Neural crest cell (in vitro differentiated cells): ENCODE measurements at places on chromosomes 2 and 18.

GRCh38 chr2:109256921-109257320 lies 127.9 kb downstream of the SH3RF3 start:
- no peak overlapping the region for H3K27ac ChIP-seq
- H3K4me1 ChIP-seq = no peaks in the 10 kb centered on the region
- DNase-seq = no peak
- no peaks in the 10 kb centered on the region for H3K27me3 ChIP-seq

GRCh38 chr2:126932966-126933710 lies 34.4 kb downstream of the TEX51 start:
- H3K27me3 ChIP-seq = no peaks in the 10 kb centered on the region
- peaks cover 3% of the 10 kb centered on the region for H3K36me3 ChIP-seq
- H3K4me1 ChIP-seq = no peaks in the 10 kb centered on the region

GRCh38 chr2:118040891-118041290 lies 27.0 kb upstream of the CCDC93 start:
- no peak overlapping the region for H3K27ac ChIP-seq
- H3K36me3 ChIP-seq = peaks cover 4% of the 10 kb centered on the region
- DNase-seq = no peak
- H3K4me1 ChIP-seq = no peaks in the 10 kb centered on the region
- H3K27me3 ChIP-seq = peaks cover 64% of the 10 kb centered on the region
- H3K4me3 ChIP-seq = no peak overlapping the region

- H3K4me1 ChIP-seq = no peaks in the 10 kb centered on the region
- H3K4me3 ChIP-seq = no peak overlapping the region
- no peak for DNase-seq
These were observed 193.5 kb upstream of the CCDC68 start for GRCh38 chr18:55152801-55153200.

GRCh38 chr18:77131100-77131651 lies 1.4 kb downstream of the MBP start:
- H3K4me1 ChIP-seq = peaks cover 17% of the 10 kb centered on the region
- DNase-seq = no peak
- H3K4me3 ChIP-seq = peak overlapping the region; percentile 86
- H3K27ac ChIP-seq = no peak overlapping the region
- H3K36me3 ChIP-seq = no peaks in the 10 kb centered on the region

GRCh38 chr2:38268691-38269327 lies 108.3 kb downstream of the ATL2 start:
- no peak overlapping the region for H3K4me3 ChIP-seq
- no peaks in the 10 kb centered on the region for H3K36me3 ChIP-seq
- H3K4me1 ChIP-seq = no peaks in the 10 kb centered on the region
- H3K27ac ChIP-seq = no peak overlapping the region

DNA sequence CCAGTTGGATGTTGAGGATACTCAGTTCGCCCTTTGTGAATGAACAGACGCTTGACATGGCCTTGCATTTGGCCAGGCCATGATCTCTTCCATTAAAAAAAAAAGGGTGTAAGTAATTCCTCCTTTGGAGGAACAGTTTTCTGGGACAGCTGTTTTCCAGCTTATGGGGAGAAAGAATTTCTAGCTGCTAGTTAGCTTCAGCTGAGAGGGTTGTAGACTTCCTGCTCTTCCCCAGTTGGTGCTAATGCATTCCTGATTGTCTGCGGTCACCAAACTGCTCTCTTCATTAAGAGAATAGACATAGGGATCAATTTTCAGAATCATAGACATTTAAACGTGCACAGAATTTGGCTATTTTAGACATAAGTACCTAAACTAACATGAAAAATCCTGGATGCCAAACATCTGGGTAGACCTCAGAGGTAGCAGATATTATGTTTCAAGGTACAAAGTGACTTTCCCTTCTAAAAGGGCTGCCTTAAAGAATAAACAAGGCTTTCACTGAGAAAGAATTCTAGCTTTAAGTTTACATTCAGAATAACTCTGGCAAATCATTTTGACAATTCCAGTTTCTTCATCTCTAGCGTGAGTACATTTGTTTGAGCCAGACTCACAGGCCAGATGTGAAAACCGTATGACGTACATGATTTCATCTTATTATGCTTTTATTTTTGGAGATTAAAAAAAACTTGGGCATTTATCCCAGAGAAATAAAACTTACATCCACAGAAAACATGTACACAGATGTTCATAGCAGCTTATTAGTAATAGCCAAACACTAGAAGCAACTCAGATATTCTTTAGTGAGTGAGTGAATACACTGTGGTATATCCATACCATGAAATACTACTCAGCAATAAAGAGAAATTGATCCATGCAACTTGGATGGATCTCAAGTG lies 71.2 kb downstream of the MAIP1 start:
- no peak overlapping the region for H3K4me3 ChIP-seq
- no peaks in the 10 kb centered on the region for H3K36me3 ChIP-seq
- no peaks in the 10 kb centered on the region for H3K4me1 ChIP-seq
- H3K27me3 ChIP-seq = no peaks in the 10 kb centered on the region
- no peak for DNase-seq

DNA sequence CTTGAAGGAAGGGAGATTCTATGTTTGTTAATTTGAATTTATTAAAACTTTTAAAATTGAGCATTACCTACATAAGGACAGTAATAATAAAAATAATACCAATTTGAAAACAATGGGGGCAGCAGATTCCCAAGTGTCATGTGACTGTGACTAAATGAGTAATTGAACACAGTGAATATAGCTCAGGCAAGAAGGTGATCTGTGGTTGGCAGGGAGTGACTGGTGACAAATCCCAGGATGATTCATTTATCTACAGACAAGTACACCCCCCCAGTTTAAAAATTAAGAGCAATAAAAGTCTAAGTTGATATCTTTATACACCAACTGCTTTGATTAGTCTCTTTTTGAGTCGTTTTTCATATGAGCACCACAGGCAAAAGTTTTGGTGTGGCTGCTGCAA lies 299.5 kb downstream of the ARHGAP15 start:
- no peak for DNase-seq
- no peak overlapping the region for H3K27ac ChIP-seq
- H3K27me3 ChIP-seq = no peaks in the 10 kb centered on the region
- H3K4me3 ChIP-seq = no peak overlapping the region

DNA sequence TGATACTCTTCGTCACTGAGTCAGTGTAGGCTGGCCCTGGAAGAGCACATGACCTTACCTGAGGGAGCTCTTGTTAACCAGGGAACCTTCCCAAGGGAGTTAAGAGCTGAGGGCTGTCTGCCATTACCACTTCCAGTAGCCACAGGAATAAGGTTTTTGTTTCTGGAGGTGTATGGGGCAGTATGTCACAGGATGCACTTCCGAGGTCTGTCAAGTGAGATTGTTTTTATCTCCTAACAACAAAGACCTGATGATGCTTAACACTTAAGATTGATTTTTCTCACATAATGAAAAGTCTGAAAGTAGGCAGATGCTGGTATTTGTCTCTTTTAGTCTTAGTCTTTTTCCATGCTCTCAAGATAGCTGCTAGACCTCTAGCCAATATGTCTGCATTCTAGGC lies 41.8 kb downstream of the PSMA8 start:
- no peak for DNase-seq
- no peaks in the 10 kb centered on the region for H3K4me1 ChIP-seq
- no peak overlapping the region for H3K4me3 ChIP-seq

GRCh38 chr2:238940806-238941205 lies 92.9 kb downstream of the TWIST2 start:
- H3K36me3 ChIP-seq = no peaks in the 10 kb centered on the region
- no peaks in the 10 kb centered on the region for H3K4me1 ChIP-seq
- DNase-seq = no peak

GRCh38 chr18:3655254-3656050 lies 205.5 kb downstream of the TGIF1 start:
- no peaks in the 10 kb centered on the region for H3K27me3 ChIP-seq
- H3K4me1 ChIP-seq = peaks cover 59% of the 10 kb centered on the region
- no peak overlapping the region for H3K4me3 ChIP-seq
- no peak for DNase-seq
- no peaks in the 10 kb centered on the region for H3K36me3 ChIP-seq

- DNase-seq = no peak
- no peak overlapping the region for H3K4me3 ChIP-seq
- peaks cover 2% of the 10 kb centered on the region for H3K36me3 ChIP-seq
- H3K4me1 ChIP-seq = peaks cover 10% of the 10 kb centered on the region
- peak overlapping the region; percentile 8 for H3K27ac ChIP-seq
These were observed 80.6 kb upstream of the UXS1 start for GRCh38 chr2:106274668-106275067.

GRCh38 chr2:189874586-189875320 lies 90.5 kb downstream of the PMS1 start:
- no peak overlapping the region for H3K4me3 ChIP-seq
- no peaks in the 10 kb centered on the region for H3K4me1 ChIP-seq
- H3K36me3 ChIP-seq = peaks cover 32% of the 10 kb centered on the region
- no peak for DNase-seq
- H3K27ac ChIP-seq = no peak overlapping the region

DNA sequence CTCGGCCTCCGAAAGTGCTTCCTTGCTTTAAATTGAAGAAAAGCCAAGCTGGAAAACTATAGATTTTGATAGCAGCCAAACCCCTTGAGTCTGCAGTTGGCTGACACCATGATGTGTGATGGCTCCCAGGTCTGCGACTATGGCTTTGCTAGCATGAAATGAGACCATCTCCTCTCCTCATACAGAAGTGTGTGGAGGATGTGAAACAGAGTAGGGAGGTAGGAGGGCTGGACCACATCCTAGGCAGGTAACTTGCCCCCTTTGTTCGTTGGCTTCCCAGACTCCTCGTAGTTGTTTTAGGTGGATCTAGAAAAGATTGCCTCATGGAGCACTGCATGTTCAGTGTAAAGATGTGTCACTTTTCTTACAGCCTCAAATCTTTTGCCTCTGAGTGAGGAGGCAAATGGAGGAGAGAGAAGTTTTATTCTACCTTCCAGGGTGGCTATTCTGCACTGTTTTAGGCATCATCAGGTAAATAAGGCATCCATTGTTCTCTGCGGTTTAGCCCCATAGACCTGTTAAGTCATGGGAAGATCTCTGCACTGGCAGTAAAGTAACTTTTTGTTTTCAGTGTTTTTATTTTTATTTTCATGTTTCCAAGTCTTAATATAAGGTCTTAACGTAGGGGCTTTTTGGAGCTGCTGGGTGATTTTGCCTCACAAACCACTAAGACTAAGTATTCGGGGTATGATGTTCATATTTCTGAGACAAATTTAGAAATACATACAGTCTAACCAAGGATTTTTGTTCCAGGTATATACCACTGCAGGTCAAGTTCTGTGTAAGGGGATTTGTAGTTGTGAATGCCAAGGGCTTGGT lies 40.1 kb downstream of the MGAT5 start:
- H3K4me3 ChIP-seq = no peak overlapping the region
- no peak for DNase-seq
- no peaks in the 10 kb centered on the region for H3K4me1 ChIP-seq
- no peaks in the 10 kb centered on the region for H3K27me3 ChIP-seq

DNA sequence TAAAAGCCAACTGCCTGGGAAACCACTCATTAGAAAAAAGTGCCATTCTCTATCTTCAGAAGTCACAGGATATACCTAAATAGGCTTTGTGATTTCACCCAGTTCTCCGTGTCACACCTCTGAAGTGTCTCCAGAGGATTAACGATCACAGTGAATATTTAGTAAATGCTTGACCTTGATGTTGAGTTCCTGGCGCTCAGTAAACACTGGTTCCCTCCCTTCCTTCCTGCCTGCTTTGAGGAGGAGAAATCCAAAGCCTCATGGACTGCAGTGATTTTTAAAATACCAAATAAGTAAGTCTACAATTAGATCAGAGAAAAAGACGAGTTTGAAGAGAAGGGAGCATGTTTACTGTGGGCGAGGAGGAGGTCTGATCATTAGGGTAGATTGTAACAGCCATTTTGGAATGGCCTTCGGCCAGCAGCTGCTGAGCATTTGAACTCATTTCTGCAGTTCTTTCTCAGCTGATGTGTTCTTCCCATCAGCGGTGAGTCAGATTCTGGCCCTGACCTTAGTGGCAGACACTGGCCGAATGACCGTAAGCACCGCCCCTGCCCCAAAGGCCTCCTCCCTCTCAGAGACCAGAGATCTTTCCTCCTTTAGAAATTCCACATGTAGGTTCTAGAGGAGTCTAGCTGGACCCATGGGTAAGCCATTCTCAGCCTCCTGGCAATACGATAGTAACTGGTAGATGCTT lies 62.1 kb upstream of the SLC16A14 start:
- no peak overlapping the region for H3K27ac ChIP-seq
- no peaks in the 10 kb centered on the region for H3K36me3 ChIP-seq
- no peak for DNase-seq
- no peak overlapping the region for H3K4me3 ChIP-seq

GRCh38 chr2:236531195-236531594 lies 38.4 kb upstream of the ACKR3 start:
- H3K4me1 ChIP-seq = peaks cover 6% of the 10 kb centered on the region
- H3K27ac ChIP-seq = no peak overlapping the region
- no peak overlapping the region for H3K4me3 ChIP-seq
- H3K36me3 ChIP-seq = no peaks in the 10 kb centered on the region
- DNase-seq = no peak

DNA sequence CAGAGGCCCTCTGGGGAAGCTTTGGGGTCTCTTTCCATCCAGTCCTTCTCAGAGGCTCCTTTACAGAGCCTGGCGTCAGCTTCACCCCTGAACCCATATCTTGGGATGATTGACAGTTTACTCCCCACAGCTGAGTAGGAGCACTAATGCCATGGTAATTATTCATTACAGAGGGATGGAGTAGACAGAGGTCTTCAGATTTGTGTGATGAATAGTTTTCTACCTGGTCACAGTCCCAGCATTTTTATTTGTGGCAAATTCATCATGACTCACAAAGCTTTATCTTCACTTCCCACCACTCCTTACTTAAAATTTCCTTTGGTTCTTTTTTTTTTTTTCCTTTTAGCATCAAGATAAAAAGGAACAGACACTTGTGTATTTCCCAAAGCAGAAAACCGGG lies 104.2 kb downstream of the CCDC85A start:
- no peaks in the 10 kb centered on the region for H3K27me3 ChIP-seq
- H3K27ac ChIP-seq = no peak overlapping the region
- no peak for DNase-seq
- H3K4me1 ChIP-seq = peaks cover 4% of the 10 kb centered on the region
- H3K4me3 ChIP-seq = no peak overlapping the region
- H3K36me3 ChIP-seq = no peaks in the 10 kb centered on the region

DNA sequence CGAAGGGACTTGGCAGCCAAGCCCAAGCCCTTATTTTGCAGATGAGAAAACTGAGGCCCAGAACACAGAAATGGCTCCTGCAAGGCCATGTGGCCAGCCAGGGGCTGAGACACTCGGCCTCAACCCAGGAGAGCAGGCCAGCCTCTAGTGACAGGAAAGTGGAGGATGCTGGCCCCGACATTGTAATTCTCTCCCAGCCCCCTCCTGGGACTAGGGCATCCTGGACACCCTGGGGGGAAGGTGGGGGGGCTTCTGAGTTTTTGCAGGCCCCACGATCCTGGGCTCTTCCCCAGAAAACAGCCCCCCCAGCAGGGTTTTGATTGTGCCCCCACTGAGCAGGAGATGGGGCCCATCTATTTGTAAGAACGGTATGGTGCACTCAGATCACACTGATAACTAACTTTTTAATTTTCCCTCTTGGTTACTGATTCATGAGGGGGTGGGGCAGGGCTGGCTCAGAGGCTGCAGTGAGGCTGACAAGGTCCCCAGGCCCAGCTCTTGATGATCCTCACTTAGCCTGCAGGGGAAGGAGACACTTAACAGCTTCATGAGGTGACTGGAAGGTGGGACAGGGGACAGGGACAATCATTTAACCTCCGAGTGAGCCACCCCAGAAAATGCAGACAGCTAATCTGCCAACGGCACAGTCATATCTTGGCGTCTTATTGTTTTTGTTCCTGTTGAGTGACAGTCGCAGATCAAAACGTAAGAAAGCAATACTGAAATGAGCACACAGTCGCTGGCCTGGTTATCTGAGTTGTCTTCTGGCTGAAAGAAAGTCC lies 18.9 kb downstream of the SMAD7 start:
- H3K4me3 ChIP-seq = peak overlapping the region; percentile 41
- peaks cover 81% of the 10 kb centered on the region for H3K4me1 ChIP-seq
- no peak for DNase-seq
- no peaks in the 10 kb centered on the region for H3K36me3 ChIP-seq
